Activated CD4-positive, alpha-beta T cell treated with anti-CD3 and anti-CD28 coated beads for 36 hours (primary cell): ENCODE measurements at places on chromosomes 1 and 21.

DNA sequence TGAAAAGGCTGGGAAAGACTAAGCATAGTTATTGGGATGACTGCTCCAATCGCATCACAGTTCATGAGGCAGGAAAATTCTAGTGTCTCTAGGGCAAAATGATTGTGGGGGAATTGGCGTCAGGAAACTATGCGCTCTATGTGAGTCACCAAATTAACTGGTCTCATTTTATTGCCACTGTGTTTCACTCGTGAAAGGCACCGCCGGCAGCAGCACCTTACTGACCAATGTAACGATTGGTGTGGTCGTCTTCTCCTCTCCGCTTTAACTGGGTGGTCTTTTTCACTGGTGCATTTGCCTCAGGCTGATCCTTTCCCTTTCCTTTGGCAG, 83.5 kb downstream of the SPAG17 start:
- DNase-seq: no peak

DNA sequence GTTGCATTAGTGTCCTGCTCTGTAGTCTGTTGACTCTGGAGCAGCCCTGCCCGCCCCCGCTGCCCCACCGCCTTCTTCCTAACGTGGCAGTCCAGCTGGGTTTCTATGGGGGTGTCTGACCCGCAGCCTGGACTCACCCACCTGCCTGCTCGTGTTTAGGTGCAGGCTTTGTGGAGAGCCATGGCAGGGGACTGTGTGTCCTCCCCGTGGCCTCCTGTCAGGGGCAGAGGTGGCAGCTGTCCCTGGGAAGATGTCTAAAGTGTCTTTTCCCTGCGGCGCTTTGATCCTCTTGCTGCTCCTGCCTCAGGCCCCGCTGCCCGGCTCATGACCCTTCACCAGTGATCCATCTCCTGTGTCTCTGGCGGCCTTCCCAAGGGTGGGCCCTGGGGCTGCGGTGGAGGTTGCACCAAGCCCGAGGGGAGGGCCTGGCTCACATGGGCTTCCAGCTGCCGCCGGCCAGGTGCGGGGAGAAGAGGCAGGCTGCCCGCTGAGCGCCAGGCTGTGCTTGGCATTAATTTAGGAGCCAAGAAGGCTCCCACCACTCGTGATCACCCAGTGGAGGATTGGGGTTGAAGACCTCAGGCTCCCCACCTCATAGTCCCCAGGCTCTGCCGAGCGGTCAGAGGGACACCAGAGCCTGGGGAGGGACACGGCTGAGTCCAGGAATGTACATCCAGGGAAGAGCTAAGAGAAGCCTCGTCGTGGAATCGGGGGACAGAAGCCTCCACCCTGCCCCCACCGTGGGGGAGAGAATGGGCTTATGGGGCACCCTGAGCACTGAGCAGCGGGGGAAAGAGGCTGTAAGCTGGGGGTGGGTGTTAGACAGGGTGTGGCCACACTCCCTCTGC, 44.1 kb downstream of the COL18A1 start:
- no peak for DNase-seq

DNA sequence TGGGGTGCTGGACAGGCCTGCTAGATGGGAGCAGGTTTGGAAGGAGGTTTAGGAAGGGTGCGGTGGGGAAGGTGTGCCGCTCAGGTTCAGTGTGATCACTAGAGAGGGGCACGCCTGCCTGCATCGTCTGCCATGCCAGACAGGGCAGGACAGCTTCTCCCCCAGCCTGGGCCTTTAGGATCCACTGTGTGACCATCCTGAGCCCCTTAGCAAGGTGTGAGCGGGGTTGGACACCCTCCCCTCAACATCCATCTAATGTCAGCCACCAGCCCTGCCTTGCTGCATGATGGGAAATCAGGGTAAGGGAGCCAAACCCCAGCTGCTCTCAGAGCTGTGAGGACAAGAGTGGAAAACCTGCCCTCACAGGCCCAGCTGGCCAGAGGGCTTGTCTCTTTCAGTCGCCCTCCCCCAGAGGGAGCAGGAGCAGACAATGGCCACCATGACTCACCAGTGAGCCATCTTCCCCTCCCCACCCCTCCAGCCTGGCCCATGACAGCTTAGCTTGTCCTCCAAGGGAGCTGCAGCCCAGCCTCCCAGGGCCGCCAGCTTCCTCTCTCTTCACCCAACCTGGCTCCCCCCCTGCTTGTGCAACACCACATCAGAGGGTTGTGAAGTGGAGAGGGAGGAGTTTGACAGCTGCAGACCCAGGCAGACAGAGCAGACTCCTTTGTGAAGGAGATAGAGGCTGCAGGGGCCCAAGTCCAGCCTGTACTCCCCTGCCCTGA, 37.0 kb downstream of the NUAK2 start:
- peak; percentile 92 for DNase-seq

DNA sequence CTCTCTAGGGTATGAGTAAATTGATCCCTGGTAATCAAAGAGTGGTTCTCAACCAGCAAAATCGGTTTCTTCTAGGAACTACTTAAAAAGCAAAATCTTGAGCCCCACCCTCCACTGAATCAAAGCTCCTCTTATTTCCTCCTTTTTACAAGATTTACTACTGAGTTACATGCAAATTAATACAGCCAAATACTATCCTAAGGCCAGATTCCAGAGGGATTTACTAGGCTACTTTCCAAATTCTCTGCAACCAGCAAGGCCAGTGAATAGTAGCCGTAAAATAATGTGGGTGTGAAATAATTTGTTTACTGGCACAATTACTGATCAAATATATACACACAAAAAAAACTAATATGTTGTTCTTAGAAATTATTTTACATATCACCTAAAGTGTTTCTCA, 1583.8 kb downstream of the NCAM2 start:
- no peak for DNase-seq

GRCh38 chr1:151472856-151473731, 13.8 kb upstream of the POGZ start:
- DNase-seq: peak; percentile 52

DNA sequence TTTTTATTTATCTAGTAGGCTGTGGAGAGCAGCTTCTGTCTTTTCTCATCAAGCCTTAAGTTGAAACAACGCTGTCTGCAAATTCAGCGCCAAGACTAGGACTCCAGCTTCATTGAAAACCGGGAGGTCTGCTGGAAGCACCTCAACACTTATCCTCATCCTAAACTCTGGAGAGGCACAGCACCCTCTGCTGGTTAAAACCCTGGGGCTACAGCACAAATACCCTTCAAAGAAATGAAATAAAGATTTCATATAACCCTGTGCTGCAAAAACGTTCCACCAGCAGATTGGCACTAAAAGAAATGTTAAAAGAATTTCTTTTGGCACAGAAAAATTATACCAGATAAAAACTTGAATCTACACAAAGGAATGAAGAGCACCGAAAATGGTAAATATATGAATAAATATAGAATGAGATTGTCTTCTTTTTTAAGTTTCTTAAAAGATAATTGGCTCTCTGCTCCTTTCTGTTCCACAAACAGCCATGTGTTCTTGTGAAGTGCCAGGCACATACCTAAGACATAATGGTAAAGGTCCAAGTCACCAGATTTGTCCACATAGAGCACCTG, 227.7 kb upstream of the SAMSN1 start:
- peak; percentile 75 for DNase-seq

DNA sequence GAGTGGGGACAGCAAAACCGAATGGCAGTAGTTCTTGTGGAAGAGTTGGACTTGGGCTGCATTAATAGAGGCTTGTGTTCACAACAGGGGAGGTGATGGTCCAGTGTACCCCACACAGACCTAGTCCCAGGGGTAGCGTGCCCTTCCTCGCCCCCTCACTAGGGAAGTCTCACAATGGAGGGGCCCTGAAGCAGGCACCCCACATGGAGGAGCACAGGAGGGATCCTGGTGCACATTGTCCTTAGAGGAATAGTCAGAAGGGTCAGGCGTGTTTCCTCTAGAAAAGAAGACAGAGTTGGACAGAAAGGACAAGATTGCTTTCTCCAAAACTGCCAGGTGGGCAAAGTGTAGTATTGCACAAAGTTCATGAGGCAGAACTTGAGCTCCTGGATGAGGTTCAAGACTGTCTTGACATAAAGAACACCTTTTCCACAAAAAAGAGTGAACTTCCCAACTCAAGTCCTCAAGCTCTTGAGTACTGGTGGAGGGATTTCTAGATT, 23.3 kb downstream of the ETNK2 start:
- no peak for DNase-seq

DNA sequence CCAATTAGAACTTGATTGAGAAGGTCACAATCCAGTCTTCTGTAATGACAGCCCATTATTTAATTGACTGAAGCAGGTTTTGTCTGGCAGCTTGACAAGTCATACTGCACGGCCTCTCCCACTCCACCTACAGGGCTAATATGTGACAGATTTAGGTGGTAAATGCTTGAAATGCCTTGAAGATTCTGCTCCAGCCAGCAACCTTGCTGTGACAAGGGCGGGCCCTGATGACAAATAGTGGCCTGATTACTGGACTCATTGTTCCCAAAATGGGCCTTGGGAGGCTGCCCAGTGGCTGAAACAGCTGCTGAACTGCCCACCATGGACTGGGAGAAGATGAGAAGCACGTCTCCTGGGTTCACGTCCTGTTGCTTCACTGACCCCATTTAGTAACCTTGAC, 30.0 kb upstream of the CRNN start:
- no peak for DNase-seq

DNA sequence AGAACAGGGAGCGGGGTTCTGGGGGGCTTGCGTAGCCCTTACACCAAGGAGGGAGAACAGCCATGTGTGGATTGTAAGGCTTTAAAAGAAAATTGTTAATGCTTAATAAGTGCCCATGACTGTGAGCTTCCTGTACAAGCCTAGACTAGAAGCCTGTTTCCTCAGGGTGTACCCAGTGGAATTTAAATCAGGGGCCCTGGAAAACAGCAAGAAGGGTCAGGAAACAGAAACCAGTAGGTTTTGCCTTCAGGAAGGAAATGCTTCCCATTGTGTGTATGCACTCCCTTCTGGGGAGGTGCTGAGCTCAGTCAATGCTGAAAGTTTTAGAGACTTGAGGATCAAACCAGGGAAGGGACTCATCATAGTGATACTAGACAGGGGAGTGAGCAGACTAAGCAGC, 12.7 kb downstream of the UTP11 start:
- no peak for DNase-seq

GRCh38 chr1:219324629-219325367, 151.1 kb downstream of the LYPLAL1 start:
- peak; percentile 20 for DNase-seq

DNA sequence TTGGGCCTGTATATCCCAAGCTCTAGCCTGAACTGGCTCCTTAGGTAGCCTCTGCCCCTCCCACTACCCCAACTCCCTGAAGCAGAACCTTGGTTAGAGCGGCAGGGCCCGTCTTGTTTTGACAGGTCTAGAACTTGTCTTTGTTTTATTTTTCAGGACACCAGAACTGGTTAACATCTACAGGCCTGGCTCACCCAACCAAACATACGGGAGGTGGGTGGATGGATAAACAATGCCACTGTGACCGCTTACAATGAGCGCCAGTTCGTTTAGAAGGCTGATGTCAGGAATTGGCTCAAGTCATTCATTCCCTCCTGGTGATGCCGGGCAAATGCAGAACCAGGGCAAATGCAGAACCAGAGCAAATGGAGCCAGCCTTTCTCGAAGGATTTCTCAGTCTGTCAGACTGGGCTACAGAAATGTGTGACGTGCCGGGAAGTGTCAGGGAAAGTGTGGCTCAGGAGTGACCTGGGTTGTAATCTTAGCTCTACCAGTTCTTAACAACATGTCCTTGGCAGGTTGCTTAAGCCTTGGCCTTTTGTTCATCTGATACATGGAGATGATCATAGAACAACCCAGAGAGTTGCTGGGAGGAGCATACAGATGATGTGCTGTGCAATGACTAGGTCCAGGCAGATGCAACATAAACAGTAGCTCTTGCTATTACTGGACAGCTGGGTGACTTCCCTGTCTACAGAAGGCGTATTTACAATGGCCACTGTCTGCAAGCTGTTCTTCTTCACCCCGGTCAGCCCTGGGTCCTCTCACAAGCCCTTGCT, 30.5 kb upstream of the BTG2 start:
- DNase-seq: no peak

GRCh38 chr1:30856260-30856790, 52.2 kb downstream of the SDC3 start:
- no peak for DNase-seq

GRCh38 chr1:197985351-197985750, 68.2 kb downstream of the LHX9 start:
- no peak for DNase-seq

DNA sequence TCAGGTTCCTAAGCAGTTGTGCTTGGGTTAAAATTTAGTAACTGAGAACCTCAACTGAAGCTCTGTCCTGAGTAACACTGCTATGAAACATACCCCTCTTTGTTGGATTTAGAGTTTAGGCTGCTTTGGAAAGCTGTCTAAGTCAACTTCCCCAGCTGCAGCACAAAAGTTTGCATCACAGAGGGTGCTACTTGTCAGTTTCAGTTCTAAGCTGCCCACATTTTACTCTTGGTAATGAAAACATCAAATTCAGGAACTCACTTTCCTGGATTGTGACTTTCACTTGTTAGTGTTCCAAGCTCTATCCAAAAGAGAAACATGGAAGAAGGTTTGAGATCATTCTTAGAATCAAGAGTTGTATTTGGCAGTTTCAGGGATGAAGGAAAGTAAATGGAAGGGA, 191.7 kb upstream of the NFIA start:
- no peak for DNase-seq

DNA sequence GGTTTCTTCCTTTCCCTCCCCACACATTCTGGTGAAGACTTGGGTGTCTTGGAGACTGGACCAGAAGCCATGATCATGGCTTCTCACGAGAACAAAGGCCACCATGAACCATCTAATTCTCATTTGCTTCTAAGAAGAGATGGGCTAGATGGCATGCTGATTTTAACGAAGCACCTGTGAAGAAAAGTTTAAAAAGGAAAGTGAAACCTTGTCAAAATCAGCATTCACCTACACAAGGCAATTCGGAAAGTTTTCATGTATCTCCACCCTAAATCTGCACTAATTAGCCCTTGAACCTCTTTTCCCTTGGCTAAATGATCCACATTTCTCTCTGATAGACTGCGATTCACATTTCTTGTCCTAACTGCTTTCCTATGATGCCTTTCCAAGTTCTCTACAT, 114.3 kb upstream of the RAVER2 start:
- no peak for DNase-seq

DNA sequence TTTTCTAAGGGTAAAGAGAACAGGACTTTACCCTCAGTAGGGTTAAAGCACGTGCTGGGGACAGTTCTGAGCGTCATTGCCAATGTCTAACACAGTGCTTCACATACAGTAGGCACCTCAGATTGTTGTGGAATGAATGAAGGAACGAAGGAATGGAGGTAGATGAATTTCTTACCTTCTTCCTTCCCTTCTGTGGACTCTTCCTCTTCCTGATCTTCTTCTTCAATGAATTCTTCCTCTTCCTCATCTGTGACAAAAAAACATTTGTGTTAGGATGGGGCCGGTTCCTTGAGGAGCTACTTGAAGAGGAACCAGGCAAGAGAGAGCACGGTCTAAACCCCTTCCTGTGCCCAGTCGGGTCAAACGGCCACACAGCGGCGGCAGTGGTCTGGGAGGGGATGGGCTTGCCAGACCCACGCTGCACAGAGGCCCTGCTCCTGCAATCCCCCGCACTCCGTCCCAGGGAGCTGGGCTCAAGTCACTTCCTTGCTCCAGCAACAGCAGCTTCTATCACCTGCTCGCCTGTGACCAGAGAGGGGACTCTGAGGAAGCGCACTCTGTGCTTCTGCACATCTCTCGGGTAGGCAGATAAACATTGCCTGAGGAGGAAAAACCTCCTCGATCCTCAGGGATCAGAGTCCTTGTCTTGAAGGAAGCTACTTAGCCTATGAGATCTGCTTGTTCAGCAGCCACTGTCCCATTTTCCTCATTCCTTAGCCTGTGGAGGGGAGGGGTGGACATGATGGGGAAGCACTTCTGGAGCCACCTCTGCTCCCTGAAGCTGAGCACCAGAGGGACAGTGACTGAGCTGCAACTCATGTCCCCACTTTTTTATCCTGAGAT, 8.0 kb upstream of the SLC30A2 start:
- no peak for DNase-seq

GRCh38 chr1:154611150-154611862, 3.3 kb upstream of the ADAR start:
- DNase-seq: no peak
